ENCODE measurements at places on chromosomes 1 and 21. TPM values are rescaled to one million over a fixed set of nuclear protein-coding genes. Genes with fewer than 3 reads are reported as not detected.

DNA sequence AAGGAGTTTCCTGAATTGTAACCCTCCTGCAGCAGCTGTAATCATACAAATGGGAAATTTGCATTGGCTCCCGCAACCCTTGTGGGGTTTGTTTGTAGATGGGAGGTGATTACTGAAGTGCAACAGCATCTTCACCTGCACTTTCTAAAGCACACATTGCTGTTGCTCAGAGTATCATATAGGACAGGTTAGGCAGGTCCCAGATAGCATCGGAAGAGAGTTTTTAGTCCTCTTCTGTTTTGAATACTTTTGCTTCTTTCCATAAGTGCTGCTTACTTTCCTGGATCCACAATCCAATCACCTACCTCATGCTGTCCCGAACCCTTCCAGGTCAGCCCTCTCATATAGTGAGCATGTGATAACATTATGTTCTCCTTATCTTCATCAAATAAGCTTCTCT is 300.4 kb downstream of the PTPRC start:
- no peak for DNase-seq

The KAZN gene
- total RNA-seq = 5.7 TPM

DNA sequence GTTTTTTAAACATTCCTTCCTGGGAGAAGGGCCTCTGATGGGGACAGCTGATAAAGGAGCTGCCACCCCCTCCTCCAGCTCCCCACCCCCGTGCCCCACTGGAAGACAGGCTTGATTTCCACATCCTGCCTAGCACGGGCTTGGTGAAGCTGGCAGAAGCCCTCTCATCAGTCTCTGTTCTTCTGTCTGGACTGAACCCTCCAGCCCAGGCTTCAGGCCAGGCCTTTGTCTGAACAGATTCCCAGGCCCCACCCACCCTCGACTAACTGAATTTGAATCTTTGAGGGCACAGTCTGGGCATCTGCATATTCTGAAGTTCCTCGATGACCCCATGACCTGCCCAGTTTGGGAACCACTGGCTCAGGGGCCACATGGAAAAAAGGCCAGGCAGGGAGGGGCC is 75.3 kb downstream of the CD58 start:
- DNase-seq = no peak

GRCh38 chr1:54645806-54646676 is 4.5 kb downstream of the MROH7 start:
- no peak for DNase-seq

DNA sequence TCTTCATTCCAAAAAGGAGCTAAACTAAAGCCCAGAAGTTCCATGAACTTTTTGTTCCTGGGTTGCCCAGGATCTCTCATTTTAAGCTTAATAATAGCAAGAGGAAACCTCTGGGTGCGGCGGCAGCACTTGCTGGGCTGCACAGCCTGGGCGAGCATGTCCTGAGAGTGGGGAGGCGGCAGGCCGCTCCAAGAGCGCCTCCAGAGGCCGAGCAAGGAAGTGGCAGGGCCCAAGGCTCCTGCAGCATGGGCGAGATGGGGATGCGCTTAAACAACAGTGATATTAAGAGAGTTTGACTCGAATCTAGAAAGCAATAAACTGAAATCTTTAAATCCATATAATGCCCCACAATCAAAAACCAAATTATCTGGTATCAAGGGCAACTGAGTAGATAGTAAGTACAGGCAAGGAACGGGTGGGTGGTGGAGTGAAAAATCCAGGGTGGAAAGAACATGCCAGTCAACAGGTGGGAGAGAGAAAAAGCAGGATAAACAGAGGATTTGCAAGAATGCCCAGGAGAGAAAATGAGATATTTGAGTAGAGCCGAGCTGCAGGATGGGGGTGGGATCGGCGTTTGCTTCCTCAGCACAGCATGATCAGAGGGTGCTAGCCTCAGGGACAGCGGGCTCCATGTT is 14.1 kb upstream of the TNR start:
- no peak for DNase-seq

DNA sequence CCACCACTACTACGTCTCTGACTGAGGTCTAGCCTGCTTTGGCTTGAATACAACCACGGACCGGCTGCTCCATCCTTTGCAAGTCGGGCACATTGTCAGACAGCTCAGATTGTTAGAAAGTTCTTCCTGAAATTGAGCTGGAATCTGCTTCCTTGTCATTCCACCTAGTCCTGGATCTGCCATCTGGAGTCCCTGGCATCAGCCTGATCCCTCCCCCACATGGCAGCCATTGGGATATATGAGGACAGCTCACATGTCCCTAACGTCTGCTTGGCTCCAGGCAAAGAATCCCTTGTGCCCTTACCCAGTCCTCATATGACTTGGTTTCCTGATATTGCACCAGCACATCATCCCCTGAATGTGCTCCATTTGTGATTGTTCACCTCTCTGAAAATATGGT is 56.3 kb upstream of the SYT6 start:
- DNase-seq = no peak

The OR6K3 gene
- total RNA-seq = not detected

GRCh38 chr1:209316929-209317328 is 266.6 kb upstream of the CAMK1G start:
- no peak for DNase-seq

- DNase-seq = no peak
Measured at GRCh38 chr1:87669674-87670073, 341.0 kb downstream of the LMO4 start.

The KRTAP10-9 gene
- not detected for total RNA-seq

The TMEM240 gene
- 1.7 TPM for total RNA-seq

The HES5 gene
- total RNA-seq = not detected

The RIMS3 gene
- total RNA-seq = 4.2 TPM

- peak; percentile 31 for DNase-seq
Measured at GRCh38 chr1:58011978-58012377, 534.5 kb downstream of the OMA1 start.

DNA sequence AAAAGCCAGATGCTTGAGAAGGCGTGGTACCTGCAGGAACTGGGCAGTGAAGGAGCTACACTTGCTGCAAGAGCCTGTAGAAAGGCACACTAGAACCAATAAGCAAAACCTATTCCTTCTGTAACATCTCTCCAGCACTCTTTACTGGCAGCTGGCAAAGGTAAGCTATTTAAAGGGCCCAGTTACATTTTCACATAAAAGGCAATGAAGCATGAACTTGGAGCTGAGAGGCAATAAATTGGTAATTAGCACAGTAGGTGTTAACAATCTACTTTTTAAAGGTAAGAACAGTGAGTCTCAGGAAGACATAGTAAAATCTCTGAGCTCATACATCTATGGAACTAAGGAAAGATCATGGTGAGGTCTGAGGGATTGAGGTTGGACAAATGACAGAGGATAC is 167.1 kb upstream of the OLFM3 start:
- DNase-seq = no peak

DNA sequence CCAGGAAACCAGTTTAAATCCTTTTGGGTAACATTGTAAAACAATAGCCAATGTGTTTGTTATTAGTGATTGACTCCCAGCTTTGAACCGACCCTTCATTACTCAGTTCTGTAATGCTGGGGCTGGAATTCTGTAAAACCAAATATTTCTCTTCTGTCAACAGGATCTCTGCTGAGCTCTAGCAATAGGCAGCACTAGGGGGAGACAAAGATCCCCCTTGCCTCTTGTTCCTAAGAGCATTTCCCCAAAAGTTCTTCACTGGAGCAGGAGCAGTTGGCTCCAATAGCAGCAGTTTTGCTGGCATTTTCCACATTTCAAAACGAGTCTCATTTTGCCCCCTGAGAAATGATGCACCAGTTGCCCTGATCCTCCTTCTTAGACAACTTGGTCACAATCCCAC is 1671.1 kb downstream of the MRPL39 start:
- no peak for DNase-seq

GRCh38 chr1:145805057-145805456 is 18.8 kb downstream of the RNF115 start:
- DNase-seq = no peak

DNA sequence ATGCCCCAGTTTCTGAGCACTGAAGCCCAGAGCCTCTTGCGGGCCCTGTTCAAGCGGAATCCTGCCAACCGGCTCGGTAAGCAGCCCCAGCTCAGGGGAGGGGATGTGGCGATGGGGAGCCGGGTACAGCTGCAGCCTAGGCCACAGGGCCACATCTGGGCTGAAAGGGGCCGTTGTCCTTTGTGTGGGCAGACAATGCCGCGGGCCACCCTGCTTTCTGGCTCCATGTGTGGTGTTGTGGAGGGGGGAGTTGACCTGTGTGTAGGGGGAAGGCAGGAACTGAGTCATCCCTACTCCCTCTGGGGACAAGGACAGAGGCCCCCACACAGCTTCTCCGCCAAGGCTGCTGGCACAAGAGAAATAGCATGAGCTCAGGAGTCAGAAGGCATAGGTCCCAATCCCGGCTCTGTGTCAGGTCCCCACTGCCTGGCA is 26.0 kb downstream of the RPS6KA1 start:
- no peak for DNase-seq

The CFAP45 gene
- 0.46 TPM for total RNA-seq

- no peak for DNase-seq
Measured at GRCh38 chr1:201818971-201819750, 9.8 kb upstream of the IPO9 start.

GRCh38 chr1:240562111-240562590 is 49.8 kb downstream of the GREM2 start:
- no peak for DNase-seq

DNA sequence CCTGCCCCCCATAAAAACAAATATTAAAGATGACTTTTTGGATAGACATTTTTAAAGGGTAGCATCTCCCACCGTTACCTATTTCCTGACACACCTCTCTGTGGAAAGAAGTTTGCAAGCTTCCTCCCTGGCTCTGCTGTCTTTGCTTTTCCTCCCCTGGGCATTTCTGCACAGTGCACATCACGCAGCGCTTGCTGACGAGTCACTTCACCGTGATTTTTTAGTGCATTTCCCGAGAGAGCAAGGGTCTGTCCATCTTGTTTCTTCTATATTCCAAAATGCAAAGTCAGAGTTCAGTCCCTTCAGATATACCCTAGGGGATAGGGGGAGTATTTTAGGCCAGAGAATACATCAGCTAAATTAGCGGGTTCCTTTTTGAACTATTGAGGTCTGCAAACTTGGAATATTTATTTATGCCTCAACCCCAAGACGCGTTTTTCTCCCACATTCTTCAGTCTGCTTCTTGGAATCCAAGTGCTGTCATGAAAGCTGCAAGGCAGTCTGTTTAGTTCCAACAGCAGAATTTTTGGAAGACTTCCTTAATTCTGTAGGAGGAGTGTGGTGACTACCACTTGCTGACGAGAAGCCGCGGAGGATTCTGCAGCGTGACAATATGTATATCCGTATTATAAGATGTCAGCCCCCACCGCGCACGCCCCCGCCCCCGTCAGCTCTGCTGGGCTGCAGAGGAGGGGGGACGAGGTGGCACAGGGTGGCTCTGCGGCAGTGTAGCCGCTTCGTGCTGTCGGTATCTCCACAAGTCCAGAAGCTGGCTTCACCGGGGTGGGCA is 22.4 kb downstream of the SMYD2 start:
- no peak for DNase-seq
